NCI-H1417 (cell line): ENCODE measurements at places on chromosomes 1 and 21.
A peak's percentile ranks its signal among the peaks of the same experiment; 100 is the strongest.

GRCh38 chr1:200724064-200724463 is 14.6 kb upstream of the CAMSAP2 start:
- DNase-seq: no peak

GRCh38 chr1:59011663-59012062 is 227.8 kb upstream of the JUN start:
- DNase-seq: no peak

DNA sequence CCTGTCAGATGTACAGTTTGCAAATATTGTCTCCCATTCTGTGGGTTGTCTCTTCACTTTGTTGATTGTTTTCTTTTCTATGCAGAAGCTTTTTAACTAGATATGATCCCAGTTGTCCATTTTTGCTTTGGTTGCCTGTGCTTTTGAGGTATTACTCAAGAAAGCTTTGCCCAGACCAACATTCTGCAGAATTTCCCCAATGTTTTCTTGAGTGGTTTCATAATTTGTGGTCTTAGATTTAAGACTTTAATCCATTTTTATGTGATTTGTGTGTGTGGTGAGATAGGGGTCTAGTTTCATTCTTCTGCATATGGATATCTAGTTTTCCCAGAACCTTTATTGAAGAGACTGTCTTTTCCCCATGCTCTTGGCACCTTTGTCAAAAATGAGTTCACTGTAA is 116.9 kb downstream of the DUSP10 start:
- no peak for DNase-seq

- no peak for DNase-seq
These were observed 173.2 kb downstream of the SIPA1L2 start for GRCh38 chr1:232456714-232457113.

- DNase-seq: no peak
These were observed 369.7 kb downstream of the RRAGC start for GRCh38 chr1:38489844-38490270.

GRCh38 chr21:29224006-29224405 is 74.7 kb upstream of the BACH1 start:
- no peak for DNase-seq

DNA sequence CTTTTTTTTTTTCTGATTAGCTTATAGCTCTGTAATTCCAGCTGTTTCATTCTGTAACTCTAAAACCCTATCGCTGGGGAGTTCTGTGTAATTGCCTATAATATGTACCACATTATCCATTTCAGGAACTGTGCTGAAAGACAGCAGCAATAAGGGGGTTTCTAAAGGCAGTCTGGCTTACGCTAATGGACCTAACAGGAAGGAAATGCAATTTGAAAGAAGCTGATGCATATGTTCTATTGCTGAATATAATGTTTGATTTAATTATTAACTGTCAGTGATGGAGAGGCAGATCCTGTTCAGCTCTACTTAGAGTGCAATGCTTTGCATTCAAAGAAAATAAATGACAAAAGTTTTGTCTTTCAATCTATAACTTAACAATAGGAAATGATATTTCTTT is 209.4 kb upstream of the SNX7 start:
- peak; percentile 58 for DNase-seq

GRCh38 chr1:151720125-151720524 is 1.2 kb upstream of the RIIAD1 start:
- no peak for DNase-seq
